Suppressor macrophage treated with lipopolysaccharide for 1 hour (primary cell): ENCODE measurements at places on chromosomes 11 and 22.

GRCh38 chr22:19590696-19591095 is 66.5 kb upstream of the CLDN5 start:
- no peak for DNase-seq

DNA sequence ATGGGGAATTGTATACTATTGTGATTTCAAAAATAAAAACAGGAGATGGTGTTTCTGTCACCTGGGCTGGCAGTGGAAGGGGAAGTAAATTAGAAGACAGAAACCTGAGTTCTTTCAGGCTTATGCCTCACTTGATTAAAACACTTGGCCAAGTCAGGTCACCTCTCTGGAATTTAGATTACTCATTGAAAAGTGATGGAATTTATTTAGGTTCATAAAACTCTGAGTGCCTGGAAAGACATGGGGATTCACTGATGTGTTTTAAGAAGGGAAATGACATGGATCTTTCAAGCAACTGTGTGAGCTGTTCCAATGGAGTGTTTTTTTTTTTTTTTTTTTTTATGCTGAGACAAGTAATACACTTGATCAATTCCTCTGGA is 400.1 kb downstream of the TMEM135 start:
- no peak for DNase-seq

GRCh38 chr11:103862094-103862801 is 174.2 kb upstream of the DDI1 start:
- DNase-seq = peak; percentile 58

GRCh38 chr22:17774206-17774925 is at the start of gene BID:
Gene BID (minus strand): TSS chr22:17774469. CDS start chr22:17750116, 24,353 bp downstream.
- peak; percentile 94 for DNase-seq

- peak; percentile 83 for DNase-seq
Measured at GRCh38 chr11:6438979-6439571, 1.7 kb downstream of the HPX start.

DNA sequence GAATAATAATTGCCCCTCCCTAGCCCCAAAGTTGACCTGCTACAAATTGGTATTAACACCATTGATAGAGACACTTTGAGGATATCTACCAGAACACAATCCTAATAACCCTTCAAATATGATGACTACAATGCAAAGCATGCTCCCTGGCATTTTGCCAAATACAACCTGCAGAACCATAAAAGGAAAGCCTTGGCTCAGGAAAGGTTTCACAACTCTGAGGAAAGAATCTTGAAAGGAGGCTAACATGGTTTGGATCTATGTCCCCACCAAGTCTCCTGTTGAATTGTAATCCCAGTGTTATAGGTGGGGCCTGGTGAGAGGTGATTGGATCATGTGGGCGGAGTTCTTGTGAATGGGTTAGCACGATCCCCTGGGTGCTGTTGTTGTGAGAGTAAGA is 140.4 kb upstream of the ARHGAP42 start:
- no peak for DNase-seq

DNA sequence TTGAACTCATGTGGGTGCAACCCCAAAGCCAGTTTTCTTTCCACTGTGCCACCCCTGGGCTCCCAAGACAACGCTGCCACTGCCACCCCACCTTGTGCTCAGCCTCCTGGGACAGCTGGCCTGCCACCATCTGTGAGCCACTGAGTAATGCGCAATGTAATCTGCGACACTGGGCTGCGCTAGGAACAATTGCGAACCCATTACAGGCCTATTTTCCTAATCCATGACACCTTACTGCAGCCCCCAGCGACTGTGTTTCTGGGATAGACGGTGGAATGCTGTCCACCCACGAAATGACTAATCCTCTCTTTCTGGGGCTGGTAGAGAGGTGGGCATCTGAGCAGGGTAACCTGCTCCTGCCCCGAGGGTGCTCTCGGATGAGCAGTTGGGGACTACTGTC is 22.2 kb downstream of the FLRT1 start:
- DNase-seq = no peak

- peak; percentile 36 for DNase-seq
Measured at GRCh38 chr11:130413405-130414106, 14.9 kb downstream of the ADAMTS8 start.

GRCh38 chr11:45152740-45153595 is 6.5 kb downstream of the PRDM11 start:
- DNase-seq = no peak

DNA sequence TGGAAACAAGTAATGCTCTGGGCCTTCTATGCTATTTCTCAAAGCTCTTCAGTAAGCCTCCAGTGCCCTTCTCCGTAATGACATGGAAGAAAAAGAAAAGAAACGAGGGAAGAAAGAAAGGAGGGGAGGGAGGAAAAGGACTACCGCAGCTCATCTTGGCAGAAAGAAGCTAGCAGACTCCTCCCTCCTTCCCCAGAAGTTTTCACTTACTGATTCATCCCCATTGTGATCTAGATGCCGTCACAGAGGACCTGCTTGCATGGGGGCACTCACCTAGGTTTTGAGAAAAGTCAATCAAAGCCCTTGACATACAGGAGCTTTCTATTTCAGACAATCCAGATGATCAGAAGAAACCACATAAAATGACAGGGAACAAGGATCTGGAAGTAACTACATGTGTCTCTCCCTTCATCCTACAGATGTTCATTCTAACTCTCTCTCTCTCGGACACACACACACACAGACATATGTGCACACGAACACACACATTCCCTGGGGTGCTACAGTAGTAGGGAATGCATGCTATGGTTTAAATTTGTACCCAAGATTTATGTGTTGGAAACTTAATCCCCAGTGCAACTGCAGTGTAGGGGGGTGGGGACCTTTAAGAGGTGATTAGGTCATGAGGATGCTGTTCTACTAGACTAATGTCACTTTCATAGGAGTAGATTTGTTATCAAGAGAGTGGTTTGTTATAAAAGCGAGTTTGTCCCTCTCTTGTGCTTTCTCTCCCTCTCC is 37.6 kb upstream of the RCN1 start:
- no peak for DNase-seq

DNA sequence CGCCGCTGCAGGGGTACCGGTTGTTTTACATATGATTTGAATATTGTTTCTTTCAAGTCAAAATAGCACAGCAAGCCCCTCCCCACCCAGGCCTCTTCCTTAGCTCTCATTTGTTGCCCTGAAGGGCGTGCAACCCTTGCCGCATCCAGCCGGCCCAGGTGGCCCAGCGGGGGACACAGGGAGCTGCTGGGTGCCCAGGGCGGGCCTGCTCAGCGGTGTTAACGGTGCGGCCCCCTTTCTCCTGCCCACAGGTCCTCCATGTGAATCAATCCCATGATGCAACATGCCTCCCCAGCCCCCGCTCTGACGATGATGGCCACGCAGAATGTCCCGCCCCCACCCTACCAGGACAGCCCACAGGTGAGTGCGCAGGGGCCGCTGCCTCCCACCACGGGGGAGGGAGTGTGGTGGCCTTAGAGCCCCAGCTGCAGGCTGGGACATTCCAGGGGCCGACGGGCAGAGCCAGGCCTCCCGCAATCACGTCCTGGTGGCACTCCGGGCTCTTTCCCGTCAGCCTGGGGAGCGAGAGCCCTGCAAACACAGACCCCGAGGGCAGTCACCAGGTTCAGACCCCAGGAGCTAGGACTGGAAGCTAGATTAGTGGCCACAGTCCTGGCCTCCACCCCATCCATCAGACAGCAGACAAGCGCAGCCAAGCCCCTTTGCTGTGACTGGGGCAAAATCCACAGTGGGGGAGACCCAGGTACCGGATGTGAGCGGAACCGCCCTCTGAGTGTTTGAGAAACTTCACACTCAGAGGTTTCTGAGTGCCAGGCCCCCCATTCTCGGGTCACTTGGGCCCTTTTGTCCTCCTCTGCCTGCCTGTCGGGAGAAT is 144.8 kb downstream of the FEZ1 start:
- no peak for DNase-seq

GRCh38 chr11:114569801-114570200 is 10.1 kb upstream of the NXPE1 start:
- DNase-seq = no peak

- DNase-seq = peak; percentile 78
Measured at GRCh38 chr22:39598017-39598965, 27.7 kb downstream of the CACNA1I start.

DNA sequence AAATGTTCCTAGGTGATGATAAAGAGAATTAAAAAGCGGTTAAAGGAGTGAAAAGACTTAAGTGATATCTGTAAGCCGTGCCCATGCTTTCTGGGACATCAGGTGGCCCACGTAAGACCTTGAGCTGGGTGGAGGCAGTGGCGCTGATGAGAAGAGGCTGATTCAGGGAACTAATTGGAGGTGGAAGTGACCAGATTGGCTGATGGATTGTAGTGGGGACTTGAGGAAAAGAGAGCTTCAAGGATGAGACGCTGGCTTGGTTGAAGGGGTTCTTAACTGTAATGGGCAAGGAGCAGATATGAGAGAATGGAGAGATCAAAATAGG is 69.1 kb upstream of the EP300 start:
- no peak for DNase-seq

GRCh38 chr11:6405052-6405667 is 13.7 kb downstream of the APBB1 start:
- DNase-seq = no peak

GRCh38 chr22:39529487-39529851 is 3.1 kb downstream of the RPS19BP1 start:
- DNase-seq = no peak

- DNase-seq = no peak
Measured at GRCh38 chr11:130209128-130209932, 49.7 kb downstream of the ST14 start.

- no peak for DNase-seq
Measured at GRCh38 chr11:70476669-70477068, 78.3 kb downstream of the CTTN start.
